ENCODE measurements at places on chromosomes 2 and 18.

GRCh38 chr2:17814601-17815000, 1.7 kb upstream of the MSGN1 start:
- no peak for DNase-seq

DNA sequence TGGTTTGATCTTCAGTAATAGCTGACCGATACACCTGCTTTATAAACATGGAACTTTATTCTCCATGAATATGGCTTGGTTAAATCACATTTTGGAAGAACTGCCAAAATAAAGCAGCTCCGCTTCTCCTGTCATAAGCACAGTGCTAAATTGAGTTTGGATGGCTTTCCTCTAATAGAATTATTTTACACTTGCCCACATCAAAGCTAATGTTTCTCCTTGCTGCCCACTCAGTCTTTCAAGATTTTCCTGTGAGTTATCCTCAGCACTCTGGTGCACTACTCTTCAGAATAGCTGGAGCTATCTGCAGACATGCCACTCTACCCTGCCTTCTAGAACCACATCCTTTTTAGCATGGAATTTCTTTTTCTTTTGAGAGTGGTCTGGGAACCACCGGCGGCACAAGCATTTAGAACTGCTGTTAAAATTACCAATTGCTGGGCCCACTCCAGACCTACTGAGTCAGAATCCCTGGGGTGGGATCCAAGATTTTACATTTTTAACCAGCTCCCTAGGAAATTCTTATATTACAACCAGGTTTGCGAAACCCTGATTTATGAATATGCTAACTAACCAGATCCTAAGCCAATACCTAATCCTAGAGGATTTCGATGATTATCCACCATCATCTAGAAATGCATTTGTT, 283.3 kb downstream of the AFF3 start:
- no peak for DNase-seq

DNA sequence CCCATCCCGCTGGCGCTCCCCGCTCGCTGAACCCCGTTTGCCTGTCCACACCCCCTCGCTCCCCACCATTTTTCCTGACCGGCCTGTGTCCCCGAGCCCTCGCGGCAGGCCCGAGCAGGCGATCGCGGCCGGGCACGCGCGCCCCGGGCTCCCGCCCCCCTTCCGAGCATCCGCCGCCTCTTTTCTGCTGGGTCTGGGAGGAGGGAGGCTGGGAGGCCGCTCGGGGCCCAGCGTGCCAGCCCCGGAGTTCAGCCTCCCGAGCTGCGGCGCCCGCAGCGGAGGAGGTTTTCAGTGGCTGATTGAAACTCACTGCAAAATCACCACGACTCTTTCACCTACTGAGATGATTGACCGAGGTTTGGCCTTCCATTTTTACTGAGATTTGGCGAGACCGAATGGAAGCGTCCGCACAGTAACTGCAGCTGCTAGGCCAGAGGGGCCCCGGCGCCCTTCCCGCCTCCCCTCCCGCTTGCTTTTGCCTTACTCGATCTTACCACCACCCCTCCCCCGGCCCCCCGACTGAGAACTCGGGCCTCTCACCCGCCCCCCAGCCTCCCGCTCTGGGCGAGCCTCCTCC, 4.8 kb downstream of the SOX11 start:
- DNase-seq = no peak

DNA sequence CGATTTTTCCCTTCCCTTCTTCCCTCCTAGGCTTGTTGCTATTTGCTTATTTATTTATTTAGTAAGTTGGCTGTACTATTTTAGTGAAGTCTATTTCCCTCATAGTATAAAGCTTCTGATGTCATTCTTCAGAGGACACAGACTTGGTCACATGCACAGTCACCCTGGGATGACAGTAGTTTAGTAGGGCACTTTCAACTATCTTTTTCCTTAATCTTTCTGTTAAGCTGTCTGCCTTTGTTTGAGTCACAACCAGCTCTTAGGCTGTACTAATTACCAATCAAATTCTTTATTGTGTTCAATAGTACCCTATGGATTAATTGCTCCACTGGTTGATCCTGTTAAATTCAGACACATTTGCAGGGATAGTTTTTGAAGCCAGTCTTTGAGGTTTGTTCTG, 26.9 kb upstream of the RAB31 start:
- DNase-seq = no peak

DNA sequence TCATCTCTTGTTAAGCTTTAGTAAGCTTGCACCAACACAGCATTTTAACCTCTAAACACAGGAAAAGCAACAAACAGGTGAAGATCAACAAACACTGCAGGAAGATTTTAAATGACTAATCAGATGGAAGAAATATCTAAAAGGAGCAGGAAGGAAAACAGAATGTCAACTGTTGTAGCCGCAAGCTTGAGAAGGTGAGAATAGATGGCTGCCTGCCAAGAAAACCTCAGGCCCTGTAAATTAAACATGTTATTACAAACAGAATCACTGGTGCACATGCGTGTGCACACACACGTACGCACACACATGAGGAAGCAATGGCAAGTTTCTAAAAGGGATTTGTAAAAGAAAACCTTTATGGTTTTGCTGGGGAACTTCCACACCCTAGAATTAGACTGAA, 257.8 kb upstream of the GALNT5 start:
- DNase-seq = no peak

DNA sequence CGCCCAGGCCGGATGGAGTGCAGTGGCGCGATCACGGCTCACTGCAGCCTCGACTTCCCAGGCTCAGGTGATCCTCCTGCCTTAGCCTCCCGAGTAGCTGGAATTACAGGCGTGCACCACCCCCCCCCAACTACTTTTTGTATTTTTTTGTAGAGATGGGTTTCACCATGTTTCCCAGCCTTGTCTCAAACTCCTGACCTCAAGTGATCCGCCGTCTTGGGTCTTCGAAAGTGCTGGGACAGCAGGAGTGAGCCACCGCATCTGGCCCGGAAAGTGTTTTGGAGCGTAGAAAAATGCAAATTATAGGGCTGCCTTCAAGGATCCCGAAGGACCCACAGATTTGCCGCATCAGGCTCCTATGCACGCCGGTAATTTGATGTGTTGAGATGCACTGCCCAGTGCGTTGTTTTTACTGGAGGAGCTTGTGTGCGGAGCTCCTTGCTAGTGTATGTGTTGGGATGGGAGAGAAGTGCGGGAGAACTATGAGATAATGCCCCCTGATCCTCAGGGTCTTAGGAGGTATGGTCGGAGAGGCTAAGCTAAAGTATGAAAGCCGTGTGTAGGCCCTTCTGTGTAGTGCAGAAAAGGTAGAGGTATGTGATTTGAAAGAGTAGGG, 1.2 kb upstream of the CLASP1 start:
- no peak for DNase-seq

DNA sequence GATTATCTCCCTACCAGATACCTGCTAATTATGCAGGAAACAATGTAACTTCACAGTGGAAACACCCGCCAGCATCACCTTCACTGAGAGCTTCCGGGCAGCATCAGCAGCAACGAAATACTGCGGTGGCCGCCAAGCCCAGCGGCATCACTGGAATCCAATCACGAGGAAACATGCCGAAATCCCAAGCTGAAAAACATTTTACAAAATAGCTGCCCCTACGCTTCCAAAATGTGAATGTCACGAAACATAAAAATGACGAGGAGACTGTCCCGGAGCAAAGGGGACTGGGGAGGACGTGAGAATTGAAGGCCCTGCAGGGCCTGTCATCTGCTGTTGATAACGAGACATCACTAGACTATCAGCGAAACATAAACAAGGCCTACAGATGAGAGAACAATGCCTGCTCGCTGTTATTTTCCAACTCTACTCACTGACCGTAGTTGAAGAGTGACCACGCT, 82.6 kb downstream of the HDAC4 start:
- no peak for DNase-seq

DNA sequence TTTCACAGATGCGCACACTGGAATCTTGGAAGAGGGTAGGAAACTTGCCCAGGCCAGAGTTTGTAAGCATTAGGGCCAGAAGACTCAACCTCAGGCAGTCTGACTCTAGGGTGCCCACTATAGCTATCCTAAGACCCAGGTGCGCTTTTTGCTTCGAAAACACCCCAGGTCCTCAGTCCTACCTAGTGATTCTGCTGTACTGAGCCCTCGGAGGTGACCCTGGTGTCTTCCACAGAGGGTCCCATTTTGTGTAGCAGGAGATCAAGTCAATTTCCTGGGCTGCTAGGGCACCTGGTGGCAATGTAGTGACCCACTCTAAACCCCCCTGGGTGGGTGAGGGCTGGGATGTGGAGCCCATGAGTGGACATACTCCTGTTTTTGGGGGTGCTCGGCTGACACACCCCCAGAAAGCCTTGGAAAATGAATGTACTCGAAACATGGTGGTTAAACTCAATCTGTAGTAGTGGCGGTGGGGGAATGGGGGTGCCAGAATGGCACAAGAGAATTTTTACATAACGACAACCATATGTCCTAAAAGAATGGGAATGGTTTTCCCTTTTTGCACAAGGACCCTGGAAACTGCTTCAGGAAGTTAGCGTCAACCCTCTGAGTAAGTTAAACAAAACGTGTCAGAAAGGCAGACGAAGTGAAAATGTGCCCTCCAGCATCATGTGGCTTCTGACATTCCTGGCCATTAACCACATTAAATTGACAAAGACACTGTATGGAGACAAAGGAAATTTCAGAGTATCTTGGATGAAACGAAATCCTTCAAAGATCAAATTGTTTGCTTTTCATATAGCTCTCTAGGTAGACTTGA, 218.0 kb upstream of the COPS8 start:
- DNase-seq = no peak

GRCh38 chr2:5729416-5729815, 37.2 kb downstream of the SOX11 start:
- no peak for DNase-seq

GRCh38 chr2:145725876-145726275, 1206.0 kb upstream of the ZEB2 start:
- no peak for DNase-seq

DNA sequence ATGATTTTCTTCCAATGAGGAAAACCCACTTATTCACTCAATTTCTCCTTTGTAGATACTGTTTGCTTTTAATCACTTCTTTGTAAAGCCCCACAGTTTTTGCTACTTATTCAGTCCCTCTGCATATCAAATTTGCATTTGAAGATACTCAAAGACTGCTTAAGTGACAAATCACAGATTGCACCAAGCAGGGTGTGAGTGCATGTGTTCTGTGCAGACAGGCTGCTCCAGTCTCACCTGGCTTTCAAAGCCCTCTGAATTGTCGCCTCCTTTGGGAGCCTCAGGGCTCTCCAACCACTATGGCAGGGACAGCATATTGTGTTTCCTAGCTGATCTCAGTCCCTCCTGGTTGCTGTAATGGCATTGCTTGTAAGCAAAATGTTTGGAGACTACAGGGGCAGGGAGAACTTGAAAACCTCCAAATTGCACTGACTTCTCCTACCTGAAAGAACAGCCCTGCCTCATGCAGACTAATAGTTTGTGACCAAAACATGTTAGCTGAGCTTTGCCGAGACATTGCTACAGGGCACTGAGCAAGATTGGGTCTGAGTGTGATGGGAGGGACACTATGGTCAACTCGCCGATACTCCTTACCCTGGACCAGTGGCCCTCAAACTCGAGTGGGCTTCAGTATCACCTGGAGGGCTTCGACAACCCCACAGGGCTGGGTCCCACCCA, 96.8 kb downstream of the POLE4 start:
- no peak for DNase-seq

DNA sequence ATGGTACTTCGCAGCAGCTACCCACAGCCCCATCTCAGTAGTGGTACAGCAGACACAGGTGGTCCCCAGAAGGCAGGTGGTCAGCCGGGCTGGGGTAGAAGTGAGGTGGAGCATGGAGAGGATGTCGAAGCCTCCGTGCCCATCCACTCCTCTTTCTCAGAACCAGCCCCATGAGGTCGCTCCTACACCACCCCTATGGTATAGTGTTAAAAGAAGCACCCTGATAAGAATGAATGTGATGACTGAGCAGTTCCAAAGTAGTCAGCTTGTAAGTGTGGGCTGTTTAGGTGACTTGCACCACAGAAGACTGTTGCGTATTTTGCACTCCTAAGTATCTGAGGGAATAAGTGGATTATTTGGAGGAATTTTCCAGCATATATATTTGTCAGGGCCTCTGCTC, 111.3 kb downstream of the WDSUB1 start:
- no peak for DNase-seq

DNA sequence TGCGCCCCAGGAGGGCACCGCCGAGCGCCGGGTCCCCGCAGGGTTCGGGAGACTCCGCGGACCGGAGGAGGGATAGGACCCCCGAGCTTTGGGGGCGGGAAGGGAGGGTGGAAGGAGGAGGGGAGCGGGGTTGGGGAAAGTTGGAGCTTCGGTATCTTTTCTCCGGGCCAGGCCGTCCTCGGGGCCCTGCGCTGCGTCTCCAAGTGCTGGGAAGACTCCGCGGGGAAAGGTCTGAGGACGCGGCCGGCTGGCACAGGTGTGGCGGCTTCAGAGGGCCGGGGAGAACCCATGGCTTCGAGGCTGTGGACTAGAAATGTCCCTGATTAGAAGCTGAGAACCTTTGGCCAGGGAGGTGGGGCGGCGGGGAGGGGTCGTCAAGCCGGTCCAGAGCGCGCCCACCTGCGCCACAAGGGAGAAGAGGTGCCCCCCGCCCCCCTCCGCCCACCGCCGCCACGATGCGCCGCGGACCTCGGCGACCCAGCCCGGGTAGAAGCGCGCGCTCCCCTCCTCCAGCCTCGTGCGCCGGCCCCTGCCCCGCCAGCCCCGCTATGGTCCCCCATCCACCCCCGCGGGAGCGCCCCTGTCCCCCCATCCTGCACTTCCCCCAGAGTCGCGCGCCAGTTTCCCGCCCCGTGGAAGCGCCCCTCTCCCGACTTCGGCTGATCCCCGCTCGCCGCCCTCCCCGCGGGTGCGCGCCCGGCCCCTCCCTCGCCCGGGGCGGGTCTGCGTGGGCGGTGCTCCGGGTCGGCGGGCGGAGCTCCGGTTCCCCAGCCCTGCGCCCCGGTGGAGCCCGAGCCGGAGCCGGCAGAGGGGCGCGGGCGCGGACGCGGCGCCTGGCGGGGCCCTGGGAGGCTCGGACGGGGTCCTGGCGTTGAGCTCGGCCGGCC, at the start of gene SNTG2:
SNTG2 (plus strand) TSS at position 770 of the 887 bp plus-strand sequence. CDS start 148 bp downstream, outside the sequence.
- peak; percentile 22 for DNase-seq

DNA sequence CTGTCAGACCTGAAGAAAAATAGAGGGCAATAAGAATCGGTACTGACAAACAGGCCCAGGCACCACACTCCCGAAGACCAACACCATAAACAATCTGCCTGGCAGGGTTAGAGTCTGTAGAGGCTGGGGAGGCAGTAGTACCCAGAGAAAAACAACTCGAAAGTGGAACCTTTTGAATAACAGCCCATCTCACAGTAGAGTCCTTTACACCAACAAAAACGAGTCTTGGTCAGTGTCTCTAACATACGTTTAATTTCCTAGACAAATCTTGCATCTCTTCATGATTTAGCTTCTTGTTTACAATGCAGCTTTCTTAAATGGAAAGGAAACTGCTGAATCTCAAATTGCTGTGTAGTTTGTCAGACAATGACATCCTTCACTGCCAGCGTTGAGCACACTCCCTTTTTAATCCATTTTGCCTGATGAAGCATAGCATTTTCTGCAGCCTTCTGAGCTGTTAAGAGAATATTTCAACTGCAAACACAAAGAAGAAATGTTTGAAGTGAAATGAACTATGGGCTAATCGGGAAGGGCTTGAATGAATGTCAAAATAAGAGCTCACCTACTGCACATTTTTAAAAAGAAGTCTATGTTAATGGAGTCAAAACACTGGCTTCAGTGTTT, 73.1 kb upstream of the DSG1 start:
- DNase-seq = no peak
